ENCODE measurements at places on chromosomes 16 and 17.

GRCh38 chr17:15513856-15514459, 46.5 kb upstream of the CDRT4 start:
- no peak for DNase-seq

DNA sequence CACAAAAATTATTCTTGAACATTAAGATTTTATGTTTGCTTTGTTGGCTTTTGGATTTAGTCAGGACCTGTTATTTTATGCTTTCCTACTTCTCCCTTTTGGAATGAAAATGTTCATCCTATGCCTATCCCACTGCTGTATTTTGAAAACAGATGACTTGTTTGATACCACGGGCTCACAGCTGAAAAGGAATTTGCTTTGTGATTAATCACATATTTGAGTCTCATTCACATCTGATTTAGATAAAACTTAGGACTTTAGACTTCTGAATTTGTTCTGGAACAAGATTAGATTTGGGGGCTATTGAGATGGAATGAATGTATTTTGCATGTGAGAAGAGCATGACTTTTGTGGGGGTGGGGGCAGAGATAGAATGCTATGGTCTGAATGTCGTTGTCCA, 1012.6 kb downstream of the CDH11 start:
- DNase-seq, result no peak

DNA sequence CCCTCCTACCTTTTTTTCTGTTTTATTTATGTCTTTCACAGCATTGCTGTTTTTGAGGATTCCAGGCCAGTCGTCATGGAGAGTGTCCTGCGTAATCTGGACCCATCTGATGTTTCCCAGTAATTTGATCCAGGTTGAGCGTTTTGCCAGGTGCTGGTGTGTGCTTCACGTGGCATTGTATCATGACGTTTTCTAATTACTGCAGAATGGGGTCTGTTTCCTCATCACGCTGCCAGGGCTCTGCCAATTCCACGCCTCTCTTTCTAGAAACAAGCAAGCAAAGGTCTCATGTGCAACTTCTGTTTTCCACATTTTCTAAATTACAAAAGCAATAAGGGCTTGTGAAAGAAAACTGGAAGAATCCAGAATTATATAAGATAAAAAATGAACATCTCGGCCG, 28.3 kb upstream of the BHLHA9 start:
- peak; percentile 13 for DNase-seq

DNA sequence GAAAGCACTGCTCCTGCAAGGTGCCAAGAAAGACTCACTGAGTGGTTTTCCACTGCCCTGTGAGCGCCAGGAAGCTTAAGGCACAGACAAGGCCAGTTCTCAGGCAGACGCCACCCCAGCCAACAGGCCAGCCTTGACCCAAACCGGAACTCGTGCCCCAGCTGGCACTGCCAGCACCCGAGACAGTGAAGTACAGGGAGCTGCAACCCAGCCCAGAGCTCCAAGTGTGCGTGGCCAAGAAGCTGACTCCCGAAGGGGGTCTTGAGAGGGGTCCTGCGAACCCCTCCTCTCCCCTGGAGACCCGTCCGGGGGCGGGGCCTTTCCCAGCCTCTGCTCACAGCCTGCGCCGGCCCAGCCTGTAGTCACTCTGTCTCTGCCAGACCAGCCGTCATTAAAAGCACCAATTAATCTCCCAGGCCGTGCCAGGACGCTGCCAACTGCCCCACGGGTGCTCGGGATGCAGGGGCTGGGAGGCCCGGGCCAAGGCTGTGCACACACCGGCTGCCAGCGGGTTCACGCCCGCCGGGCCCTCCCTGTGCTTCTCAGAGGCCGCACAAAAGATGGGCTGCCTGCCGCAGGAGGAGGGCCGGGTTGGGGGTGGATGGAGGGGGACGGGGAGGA, 4.4 kb upstream of the SOX8 start:
- peak; percentile 90 for DNase-seq

- DNase-seq, result peak; percentile 87
Measured at GRCh38 chr17:44095647-44096496, 25.3 kb downstream of the G6PC3 start.

DNA sequence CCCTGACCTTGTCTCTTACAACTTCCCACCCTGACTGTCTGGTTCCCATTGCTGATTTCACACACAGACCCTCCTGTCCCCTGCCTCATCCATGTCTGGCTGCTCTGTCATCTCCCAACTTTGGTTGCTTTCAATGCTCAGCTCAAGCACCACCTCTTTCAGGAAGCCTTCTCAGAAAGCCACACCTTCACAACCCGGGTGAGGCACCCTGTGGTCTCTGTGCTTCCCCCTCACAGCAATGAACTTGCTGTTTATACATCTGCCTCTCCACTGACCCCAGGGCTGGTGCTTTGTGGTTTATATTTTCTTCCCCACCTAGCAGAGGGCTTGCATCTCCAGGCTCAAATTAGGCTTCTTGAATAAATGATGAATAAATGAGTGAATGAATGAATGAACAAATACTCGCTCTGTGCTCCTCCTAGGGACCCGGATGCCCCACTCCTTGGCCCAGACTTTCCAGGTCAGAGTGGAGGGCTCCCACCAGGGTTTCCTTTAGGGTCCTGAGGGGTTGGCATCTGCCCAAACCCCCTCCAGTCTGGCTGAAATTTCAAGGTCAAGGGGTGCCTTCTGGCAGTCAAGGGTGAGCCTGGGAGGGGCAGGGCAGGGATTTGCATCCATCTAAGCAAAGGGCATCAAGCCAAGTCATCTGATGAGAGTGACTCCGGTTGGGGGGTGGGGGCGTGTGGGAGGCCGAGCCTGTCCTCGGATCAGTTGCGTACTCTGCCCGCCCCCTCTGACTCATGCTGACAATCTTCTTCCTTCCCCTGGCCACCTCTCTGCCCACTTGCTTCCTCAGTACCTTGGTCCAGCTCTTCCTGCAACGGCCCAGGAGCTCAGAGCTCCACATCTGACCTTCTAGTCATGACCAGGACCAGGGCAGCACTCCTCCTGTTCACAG, at the start of gene ITGAX:
Gene ITGAX (plus strand): TSS at position 783 of the 898 bp plus-strand sequence. CDS start 79 bp downstream, at position 862.
- DNase-seq, result peak; percentile 68

DNA sequence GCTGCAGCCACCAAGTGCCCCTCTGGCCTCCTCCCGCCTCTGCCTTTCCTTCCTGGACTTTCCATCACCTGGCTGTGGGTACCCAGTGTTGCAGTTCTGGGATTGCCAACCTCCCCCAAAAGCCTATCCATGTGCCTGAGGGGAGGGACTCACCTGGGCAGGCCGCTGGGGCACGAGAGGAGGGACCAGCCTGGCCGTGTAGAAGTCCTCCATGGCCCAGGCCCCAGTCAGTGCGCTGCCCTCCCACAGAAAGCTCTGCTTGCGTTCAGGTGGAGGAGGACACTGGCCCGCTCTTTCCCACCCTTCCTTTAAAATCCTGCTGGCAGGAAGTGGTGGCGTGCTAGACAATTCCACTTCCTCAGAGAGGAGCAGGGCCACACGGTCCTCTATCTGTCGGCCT, 14.2 kb downstream of the SLX4 start:
- DNase-seq, result no peak

- DNase-seq, result peak; percentile 66
Measured at GRCh38 chr16:24852281-24852721, 6.5 kb downstream of the SLC5A11 start.

- no peak for DNase-seq
Measured at GRCh38 chr17:45986056-45986455, 13.0 kb upstream of the STH start.

- DNase-seq, result no peak
Measured at GRCh38 chr17:46978489-46979146, 435 bp downstream of the RPRML start.

GRCh38 chr17:72386619-72387237, 265.9 kb downstream of the SOX9 start:
- no peak for DNase-seq

DNA sequence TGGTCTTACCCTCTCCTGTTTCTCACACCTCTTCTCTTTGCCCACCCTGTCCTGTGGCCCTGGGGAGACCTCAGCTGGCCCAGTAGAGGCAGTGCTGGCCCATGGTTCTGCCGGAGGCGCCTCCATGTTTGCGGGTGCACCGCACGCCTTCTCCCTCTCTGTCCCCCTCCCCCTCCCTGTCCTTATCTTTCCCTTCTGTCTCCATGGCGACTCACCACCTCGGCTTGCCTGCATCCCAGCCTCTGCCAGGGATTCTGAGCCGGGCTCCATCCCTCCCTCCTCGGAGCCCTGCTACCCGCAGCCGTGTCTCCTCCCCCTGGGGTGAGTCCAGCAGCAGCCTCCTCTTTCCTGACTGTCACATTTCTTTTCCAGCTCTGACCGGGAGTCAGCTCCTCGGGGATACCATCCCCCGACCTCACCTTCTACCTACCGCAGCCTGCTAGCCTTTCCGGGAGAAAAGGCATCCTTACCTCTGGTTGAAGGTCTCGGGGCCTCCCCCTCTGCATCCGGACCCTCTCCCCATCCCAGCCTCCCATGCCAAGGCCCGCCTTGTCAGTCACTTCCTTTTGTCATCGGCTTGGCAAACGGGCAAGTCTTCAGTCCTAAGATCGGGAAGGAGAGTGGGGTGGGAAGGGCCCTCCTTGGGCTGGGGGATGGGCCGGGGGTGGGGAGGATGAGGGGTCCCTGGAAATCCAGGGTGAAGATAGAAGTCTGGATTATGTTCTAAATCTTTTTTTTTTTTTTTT, at the start of gene RNF112:
Gene RNF112 (plus strand): TSS at position 358 of the 746 bp plus-strand sequence. CDS start 177 bp downstream, at position 535.
- DNase-seq, result peak; percentile 78

- DNase-seq, result no peak
Measured at GRCh38 chr17:14033166-14033565, 36.1 kb upstream of the COX10 start.

DNA sequence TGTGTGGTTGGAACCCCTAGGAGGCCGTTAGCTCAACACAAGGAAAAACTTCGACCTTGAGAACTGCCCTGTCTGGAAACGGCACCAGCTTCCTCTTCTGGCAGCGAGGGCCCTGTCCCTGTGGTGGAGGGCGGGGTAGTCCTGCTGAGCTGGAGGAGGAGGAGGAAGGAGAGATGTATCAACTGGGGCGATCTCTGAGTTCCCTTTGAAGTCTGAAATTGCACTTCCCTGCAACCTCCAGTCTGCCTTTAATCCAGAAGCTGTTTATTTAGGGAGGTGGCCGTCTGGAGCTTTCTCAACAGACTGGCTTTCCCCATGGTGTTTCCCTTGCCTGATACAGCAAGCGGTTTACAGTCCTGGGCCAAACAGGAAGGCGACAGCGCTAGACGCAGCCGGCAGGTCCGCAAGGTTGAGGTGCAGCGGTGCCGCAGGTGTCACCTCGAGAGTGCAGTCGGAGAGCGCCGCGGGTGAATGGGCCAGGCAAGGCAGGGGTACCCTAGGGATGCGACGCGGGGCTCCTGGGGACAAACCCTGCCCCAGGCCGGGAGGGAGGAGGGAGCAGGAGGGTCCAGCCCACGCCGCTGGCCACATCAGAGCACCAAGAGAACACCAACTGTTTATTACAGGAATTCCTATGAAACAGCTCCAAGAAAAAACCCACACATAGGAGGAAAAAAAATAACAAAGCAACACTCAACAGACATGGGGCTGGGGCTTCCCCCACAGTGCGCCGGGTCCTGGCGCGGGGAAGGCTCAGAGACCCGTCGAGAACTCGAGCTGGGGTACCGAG, 11.4 kb upstream of the MRPS23 start:
- peak; percentile 73 for DNase-seq

DNA sequence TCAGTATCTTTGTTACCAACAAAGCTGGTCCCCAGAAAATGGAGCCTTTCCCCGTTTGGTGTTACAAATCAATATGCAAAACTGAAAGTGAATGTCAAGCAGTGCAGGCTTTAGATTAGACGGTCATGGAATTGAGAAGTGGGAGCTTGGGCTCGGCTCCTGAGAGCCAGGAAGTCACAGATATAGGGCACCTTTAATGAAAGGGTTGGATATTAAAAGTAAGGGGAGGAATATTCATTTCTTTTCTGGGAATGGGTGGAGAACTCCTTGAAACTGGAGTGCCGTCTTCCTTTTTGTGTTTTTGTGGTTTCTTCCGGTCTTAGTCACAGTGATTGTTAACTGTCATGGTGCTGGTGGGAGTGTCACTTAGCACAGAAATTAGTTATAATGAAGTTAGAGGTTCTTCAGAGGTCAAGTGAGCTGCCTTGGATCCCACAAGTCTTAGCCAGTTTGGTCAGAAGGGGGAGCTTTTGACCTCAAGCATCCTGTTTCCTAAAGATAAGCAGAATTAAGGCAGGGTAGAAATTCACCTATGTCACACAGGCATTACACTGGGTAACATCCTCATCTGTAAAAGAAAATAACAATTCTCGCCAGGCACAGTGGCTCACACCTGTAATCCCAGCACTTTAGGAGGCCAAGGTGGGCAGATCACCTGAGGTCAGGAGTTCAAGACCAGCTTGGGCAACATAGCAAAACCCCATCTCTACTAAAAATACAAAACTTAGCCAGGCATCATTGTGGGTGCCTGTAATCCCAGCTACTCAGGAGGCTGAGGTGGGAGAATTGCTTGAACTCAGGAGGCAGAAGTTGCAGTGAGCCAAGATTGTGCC, 9.6 kb upstream of the EIF1 start:
- no peak for DNase-seq

- DNase-seq, result no peak
Measured at GRCh38 chr17:77827039-77827438, 131.5 kb upstream of the TNRC6C start.

DNA sequence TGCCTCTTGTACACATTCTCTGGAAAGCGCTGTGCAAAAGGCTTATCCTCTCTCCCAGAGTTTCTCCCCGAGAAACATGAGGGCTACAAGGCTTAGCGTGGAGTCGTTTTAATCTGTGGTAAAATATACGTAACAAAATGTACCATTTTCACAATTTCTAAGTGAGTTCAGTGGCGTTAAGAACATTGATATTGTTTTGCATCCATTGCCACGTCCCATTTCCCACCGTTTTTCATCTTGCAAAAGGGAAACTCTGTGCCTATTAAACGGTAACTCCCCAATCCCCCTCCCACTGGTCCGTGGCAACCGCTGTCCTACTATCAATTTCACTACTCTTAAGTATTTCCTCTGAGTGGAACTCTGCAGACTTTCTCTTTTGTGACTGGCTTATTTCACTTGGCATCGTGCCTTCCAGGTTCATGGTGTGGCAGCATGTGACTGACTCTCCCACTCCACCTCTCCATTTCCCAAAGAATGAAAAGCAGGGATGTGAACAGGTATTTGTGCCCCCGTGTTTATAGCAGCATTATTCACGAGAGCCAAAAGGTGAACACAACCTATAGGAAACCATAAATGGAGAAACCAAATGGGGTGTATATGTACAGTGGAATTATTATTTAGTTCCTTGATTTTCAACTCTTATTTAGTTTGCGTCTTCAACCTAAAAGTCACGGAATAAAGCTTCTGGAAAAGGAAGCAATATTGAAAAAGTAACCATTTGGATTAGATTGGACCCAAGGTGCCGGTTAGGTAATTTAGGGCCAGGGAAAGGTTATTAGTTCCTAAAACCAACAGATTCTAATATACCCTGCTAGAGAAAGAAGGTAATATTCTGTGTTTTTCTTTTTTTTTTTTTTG, 1.1 kb upstream of the USP32 start:
- peak; percentile 32 for DNase-seq

- DNase-seq, result peak; percentile 65
Measured at GRCh38 chr17:5234645-5235576, at the start of gene SCIMP. Gene SCIMP (minus strand): TSS chr17:5234860. CDS start chr17:5234755, 105 bp downstream.

GRCh38 chr16:87098976-87099720, 218.0 kb downstream of the C16orf95 start:
- no peak for DNase-seq

GRCh38 chr17:57514614-57515013, 230.5 kb downstream of the CCDC182 start:
- no peak for DNase-seq

- DNase-seq, result no peak
Measured at GRCh38 chr17:27526604-27527002, 70.4 kb downstream of the KSR1 start.

GRCh38 chr17:7102421-7102820, 12.2 kb downstream of the ASGR2 start:
- no peak for DNase-seq
